SK-N-DZ (cell line): ENCODE measurements at places on chromosomes 5 and 9.

GRCh38 chr5:80299601-80300000, 20.2 kb upstream of the SPZ1 start:
- DNase-seq = no peak

- DNase-seq = no peak
Measured at GRCh38 chr5:150301901-150302300, 804 bp downstream of the ARSI start.

DNA sequence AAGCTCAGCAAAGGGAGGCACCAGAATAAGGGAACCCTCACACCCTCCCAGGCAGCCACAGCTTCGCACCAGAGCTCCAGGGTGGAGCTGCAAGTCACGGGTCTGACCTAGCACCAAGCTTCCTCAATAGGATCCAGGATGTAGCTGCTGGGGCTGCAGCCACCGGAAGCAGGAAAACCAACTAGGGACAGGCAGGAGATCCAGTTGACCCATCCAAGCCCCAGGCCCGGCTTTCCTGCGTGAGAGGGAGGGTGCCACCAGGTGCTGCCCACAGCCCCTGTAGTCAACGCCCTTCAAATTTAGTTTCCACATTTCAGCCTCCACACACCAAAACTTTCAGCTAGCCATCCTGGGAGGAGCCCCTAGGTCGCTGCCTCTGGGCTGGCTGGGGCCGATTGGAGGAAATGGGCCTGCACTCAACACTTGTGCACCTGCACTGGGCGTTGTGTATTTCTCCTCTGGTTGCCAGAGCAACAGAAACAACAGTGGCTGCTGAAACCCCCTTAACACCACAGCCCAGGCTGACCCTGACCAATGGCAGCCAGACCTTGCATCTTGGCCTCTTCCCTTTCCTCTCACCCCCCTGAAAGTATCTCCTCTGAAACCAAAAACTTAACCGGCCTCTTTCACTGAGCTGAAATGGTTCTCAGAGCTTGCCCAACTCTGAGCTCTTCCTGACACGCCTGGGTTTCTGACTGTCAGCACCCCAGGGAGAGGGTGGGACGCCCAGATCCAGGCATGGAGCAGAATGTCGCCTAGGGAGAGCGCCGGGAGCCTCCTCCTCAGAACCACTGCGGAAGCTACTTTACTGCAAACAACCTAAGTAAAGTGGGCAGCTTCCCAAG, 226.5 kb upstream of the MAP3K1 start:
- no peak for DNase-seq

GRCh38 chr5:139882961-139883539, 87.4 kb downstream of the PSD2 start:
- no peak for DNase-seq

DNA sequence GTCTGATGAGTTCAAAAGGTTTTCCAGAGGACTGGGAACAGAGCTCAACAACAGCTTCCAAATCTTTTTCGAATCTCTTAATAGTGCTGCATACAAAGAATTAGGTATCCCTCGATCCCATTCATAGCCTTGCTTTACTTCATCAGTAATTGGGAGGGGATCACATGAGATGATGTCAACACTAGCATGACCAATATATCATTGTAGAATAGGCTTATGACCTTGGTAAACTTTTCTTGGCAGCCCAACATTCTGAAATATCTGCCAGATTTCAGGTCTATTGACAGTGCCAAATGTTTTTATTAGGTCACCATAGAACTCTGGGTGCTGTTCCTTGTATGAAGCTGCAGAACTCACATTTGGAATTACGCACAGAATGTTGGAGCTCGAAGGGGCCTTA, 228.9 kb downstream of the FGF10 start:
- DNase-seq = no peak

DNA sequence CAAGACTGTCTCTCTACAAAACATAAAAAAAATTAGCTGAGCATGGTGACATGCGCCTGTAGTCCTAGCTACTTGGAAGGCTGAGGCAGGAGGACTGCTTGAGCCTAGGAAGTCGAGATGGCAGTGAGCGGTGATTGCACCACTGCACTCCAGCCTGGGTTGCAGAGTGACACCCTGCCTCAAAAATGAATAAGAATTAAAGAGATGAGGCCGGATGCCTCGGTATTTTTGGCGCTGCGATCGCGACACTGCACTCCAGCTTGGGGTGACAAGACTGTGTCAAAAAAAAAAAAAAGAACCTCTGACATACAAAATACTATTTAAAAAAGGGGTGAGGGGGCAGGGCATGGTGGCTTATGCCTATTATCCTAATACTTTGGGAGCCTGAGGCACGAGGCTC, 7.3 kb downstream of the GPBP1 start:
- no peak for DNase-seq

GRCh38 chr5:8355981-8356380, 487.0 kb downstream of the MTRR start:
- no peak for DNase-seq

DNA sequence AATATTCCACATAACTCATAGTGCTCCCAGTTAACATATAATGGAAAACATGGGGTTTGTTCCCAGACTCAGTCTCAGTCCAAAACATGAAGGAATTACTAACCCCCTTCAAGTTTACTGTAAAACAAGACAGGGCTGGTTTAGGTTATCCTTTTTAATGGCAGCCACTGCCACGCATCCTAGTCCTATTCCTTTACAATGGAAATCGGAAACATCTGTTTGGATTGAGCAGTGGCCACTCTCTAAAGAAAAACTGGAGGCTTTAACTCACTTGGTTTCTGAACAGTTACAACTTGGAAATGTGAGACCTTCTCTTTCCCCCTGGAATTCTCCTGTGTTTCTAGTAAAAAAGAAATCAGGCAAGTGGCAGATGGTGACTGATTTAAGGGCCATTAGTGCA, 609.9 kb upstream of the ACO1 start:
- DNase-seq = no peak

GRCh38 chr5:127867022-127867783, 164.0 kb downstream of the CCDC192 start:
- DNase-seq = no peak

DNA sequence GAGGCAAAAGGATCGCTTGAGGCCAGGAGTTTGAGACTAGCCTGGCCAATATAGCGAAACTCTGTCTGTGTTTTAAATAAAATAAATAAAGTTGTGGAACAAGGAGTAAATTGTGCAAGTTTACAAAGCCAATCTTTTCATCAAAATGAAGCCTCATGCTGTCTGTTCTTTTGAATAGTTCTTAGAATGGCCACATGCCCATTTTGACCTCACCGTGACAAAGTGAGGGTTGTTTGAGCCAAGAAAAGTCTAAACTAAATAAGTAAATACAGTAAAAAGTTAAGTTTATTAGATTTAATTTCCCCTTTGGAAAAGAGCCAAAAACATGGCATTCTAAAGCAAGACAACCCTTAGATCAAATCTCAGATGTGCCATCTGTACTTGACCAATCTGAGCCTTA, 165.7 kb downstream of the NDUFS4 start:
- no peak for DNase-seq

DNA sequence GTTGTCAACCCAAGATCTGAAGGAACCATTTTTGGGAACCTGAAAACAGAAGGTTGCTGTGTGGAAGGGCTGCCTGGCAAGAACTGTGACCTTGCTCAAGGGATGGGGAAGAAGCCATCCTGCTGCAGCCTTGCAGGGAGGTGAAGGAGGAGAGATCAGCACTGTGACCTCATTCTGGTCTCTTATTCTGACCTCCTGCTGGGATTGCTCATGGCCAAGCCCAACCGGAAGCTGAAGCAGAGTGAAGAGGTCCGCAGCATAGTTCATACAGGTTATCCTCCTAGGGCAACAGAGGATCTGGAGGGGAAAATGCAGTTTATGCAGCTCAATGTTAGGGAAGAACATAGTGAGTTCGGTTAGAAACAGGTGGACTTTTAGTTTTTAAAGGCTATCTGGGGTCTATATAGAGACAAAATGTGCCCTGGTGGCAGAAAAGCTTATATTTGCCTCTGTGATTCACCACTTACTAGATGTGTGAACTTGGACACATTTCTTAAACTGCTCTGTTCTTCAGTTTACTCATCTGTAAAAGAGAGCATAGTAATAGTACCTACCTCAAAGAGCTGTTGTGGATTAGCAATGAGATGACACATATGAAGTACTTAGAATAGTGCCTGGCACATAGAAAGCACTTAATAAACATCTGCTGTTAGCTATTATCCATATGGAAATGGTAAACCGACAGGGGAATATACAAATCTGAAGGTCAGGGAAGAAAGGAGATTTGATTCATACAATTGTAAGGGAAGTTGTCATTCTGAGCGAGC, 57.9 kb upstream of the BNC2 start:
- no peak for DNase-seq

DNA sequence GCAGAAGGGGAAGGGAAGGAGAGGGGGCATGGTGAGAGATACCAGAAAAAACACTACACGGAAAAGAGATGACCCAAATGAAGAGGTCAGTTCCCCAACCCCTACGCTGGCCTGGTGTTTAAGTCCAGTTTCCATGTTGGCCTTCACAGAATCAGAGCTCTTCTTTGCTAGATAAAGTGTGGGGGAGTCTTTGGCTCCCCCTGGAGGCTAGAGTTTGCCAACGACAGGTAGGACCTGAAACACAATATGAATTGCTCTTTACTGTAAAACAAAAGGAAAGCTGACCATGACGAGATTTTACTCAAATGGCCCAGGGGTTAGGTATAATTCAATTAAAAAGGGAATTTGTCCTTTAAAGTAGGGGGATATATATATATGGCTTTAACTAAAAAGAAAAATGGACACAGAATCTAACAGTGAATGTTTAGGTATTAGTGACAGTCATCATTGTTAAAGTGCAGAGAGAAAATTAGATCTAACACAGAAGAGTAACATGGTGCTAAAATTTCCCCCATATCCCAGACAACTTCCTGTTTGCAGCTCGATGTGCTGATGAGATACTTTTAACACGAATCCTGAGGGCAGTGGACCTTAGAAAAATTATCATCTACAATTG, 92.0 kb downstream of the SV2C start:
- peak; percentile 56 for DNase-seq

- no peak for DNase-seq
Measured at GRCh38 chr9:125745018-125745417, 2.2 kb upstream of the PBX3 start.

DNA sequence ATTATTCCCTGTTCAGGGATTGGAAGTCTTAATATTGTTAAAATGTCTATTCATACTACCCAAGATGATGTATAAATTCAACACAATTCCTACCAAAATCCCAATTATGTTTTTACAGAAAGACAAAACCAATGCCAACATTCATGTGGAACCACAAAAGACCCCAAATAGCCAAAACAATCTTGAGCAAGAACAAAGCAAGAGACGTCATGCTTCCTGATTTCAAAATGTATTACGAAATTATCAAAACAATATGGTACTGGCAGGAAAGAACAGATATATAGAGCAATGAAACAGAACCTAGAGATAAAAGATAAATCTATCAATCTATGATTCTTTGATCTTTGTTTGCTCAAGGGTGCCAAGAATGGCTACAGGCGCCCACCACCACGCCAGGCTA, 237.9 kb downstream of the TAF11L14 start:
- DNase-seq = no peak

- no peak for DNase-seq
Measured at GRCh38 chr5:172414531-172415361, 39.6 kb downstream of the SH3PXD2B start.

DNA sequence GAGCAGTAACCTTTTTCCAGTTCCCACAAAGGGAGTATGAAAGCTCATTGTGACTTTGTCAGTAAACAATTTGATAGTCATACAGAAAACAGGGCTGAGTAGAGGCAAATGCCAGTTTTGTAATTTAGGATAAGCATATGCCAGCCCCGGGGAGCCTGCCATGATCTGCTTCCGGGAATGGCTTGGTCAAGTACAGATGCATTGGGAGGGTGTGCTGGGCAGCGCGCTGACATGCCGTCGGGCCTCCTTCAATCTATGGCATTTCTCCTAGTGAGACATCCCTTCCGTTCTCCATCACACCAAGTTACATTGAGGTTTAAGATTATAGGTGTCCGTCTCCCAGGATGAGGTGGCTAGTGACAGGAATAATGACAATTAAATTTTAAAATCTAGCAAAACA, 48.6 kb downstream of the GNA14 start:
- DNase-seq = no peak

DNA sequence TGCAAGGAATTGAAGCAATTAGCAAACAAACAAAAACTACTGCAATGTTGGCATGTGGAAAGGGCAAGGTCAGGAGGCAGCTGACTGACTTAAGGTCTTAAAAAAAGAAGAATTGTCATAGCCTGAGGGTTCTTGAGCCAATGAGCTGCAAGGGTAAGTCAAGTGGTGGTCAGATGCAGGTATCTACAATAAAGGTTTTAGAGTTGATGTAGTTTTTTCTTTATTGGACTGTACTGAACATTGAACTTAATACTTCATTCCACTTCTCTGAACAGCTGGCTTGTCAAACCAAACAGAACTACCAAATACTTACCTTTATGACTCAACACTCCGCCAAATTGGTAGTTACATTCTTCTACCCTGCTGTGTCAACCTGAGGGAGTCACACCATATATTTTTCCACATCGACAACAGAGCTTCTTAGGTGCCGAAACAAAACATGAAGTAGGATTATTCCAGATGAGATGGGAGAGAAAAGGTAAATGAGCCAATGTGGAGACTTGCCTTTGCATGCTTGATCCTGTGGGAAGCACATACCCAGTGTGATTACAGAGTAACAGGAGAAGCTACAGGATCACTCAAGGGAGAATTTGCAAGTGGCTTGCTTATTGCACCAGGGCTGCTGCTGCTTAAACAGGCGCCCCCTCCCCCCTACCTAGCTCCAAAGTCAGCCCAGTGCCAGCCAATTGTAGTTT, 35.3 kb downstream of the EQTN start:
- DNase-seq = no peak

DNA sequence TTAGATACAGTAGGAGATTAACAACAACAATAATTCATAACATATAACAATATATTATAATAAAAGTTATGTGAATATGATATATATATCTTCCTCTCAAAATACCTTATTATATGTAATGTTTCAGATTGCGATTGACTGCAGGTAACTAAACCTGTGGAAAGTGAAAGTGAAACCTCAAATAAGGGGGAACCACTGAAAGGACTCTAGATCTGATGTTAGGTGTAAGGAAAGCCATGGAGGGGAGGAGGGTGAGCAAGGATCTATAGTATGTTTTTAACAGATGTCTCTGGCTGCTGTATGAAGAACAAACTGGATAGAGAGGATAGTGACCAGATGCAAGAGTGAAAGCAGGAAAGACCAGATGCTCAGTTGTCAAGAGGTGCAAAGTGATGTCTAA, 5.8 kb upstream of the FSTL4 start:
- DNase-seq = no peak

GRCh38 chr5:170643591-170643990, 139.8 kb downstream of the KCNIP1 start:
- no peak for DNase-seq

GRCh38 chr5:154484393-154485095, 6.5 kb upstream of the HAND1 start:
- no peak for DNase-seq

- DNase-seq = no peak
Measured at GRCh38 chr9:108296056-108296455, 559.7 kb downstream of the ACTL7B start.

- DNase-seq = no peak
Measured at GRCh38 chr5:1544294-1544961, 20.7 kb upstream of the LPCAT1 start.
